Immature natural killer cell (primary cell): ENCODE measurements at places on chromosomes 1 and 21. TPM values are rescaled to one million over a fixed set of nuclear protein-coding genes. Genes with fewer than 3 reads are reported as not detected.

OR2T33 gene
- polyA plus RNA-seq: not detected

CASZ1 gene
- polyA plus RNA-seq: 1.9 TPM

- no peak overlapping the region for H3K27ac ChIP-seq
- H3K4me1 ChIP-seq: peaks cover 15% of the 10 kb centered on the region
- H3K4me3 ChIP-seq: no peak overlapping the region
- H3K36me3 ChIP-seq: no peaks in the 10 kb centered on the region
- no peak for DNase-seq
- H3K27me3 ChIP-seq: peaks cover 3% of the 10 kb centered on the region
These were observed 5.8 kb upstream of the EPS15 start for GRCh38 chr1:51524817-51525216.

GRCh38 chr1:115462566-115463076, 124.6 kb upstream of the NGF start:
- DNase-seq: no peak
- H3K27ac ChIP-seq: no peak overlapping the region
- H3K36me3 ChIP-seq: no peaks in the 10 kb centered on the region
- no peak overlapping the region for H3K4me3 ChIP-seq

CNR2 gene
- polyA plus RNA-seq: 10.7 TPM

C1orf94 gene
- not detected for polyA plus RNA-seq

FCRLB gene
- polyA plus RNA-seq: 14.6 TPM

DNA sequence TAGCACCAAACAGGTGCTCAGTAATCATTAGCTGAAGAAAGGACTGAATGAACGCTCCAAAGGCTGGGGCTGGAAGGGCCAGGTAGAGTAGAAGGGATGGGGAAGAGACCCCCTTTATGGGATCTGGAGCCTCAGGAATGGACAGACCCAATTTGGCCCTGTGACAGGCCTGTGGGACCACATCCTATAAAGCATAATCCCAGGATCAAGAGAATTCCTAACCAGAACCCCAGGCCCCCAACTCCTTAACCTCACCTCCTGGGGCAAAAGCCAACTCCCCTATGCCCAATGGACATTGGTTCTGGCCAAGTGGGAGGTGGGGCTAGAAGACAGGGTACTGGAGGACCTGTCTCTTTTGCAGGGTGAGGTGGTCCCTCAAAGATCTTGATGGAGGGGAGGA, 9.2 kb downstream of the HPCAL4 start:
- H3K27me3 ChIP-seq: peaks cover 5% of the 10 kb centered on the region
- no peak overlapping the region for H3K27ac ChIP-seq
- no peaks in the 10 kb centered on the region for H3K36me3 ChIP-seq
- H3K4me3 ChIP-seq: no peak overlapping the region
- peaks cover 5% of the 10 kb centered on the region for H3K4me1 ChIP-seq

GRCh38 chr1:87404296-87404695, 75.6 kb downstream of the LMO4 start:
- no peak overlapping the region for H3K27ac ChIP-seq
- no peaks in the 10 kb centered on the region for H3K27me3 ChIP-seq
- no peak overlapping the region for H3K4me3 ChIP-seq
- peaks cover 2% of the 10 kb centered on the region for H3K36me3 ChIP-seq
- DNase-seq: no peak

MAB21L3 gene
- not detected for polyA plus RNA-seq

DNA sequence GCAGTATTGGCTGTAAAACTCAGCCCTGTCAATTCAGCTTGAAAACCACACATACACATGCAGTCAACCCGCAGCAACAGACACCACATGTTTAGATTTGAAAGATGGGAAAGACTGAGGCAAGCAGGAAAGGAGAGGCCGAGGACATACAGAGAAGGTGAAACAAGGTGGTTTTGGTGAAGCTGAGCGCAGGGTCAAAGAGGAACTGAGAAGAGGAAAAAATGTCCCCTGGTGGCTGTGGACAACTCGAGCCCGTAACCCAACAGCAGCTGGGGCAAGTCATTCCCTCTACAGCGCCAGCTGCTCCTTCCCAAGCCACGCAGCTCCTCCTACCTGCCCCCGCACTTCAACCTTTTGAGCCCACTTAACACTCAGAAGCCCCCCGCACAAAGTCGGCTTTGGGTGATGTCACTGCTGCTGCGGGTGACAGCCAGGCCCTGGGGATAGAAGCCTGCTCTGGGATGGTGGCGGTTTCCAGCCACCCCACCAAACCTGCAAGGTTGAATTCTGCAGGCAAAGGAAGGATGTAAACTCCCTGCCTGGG, 63.0 kb downstream of the KCNN3 start:
- peaks cover 10% of the 10 kb centered on the region for H3K27me3 ChIP-seq
- no peaks in the 10 kb centered on the region for H3K36me3 ChIP-seq
- H3K4me3 ChIP-seq: no peak overlapping the region

GBP6 gene
- 0.17 TPM for polyA plus RNA-seq

DNA sequence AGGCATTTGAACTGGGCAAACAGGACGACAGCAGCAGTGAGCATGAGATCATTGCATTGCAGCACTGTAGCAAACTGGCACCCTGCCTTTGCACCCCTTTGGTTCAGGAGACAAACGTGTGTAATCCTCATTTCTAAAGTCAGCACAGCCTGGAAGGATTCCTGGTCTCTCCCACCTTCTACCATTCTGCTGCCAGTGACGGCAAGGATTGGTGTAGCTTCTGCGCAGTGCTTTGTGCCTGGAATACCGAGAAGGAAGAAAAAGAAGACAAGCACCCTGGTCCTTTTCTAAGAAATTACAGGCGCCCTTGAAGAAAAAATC, 805.3 kb downstream of the USP25 start:
- H3K4me3 ChIP-seq: no peak overlapping the region
- H3K4me1 ChIP-seq: no peaks in the 10 kb centered on the region
- no peaks in the 10 kb centered on the region for H3K27me3 ChIP-seq
- DNase-seq: no peak
- no peak overlapping the region for H3K27ac ChIP-seq

FCRL1 gene
- polyA plus RNA-seq: 0.41 TPM

ADAMTSL4 gene
- polyA plus RNA-seq: not detected

CA6 gene
- polyA plus RNA-seq: not detected

DNA sequence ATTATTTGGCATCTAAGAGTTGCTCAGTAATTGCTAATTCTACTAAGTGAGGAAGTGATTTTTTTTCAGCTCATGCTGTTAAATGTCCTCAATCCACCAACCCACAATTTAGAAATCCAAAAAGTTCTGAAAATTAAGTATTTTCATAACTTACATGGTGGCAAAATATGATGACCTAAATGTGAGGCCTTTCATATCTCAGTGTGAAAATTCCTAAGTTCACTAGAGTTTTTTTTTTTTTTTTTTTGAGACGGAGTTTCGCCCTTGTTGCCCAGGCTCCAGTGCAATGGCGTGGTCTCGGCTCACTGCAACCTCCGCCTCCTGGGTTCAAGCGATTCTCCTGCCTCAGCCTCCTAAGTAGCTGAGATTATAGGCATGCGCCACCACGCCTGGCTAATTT, 5.6 kb downstream of the NUCKS1 start:
- peaks cover 60% of the 10 kb centered on the region for H3K4me1 ChIP-seq
- no peaks in the 10 kb centered on the region for H3K36me3 ChIP-seq
- DNase-seq: no peak
- peaks cover 7% of the 10 kb centered on the region for H3K27me3 ChIP-seq
- H3K4me3 ChIP-seq: no peak overlapping the region

GRCh38 chr1:109814223-109814622, 50.5 kb upstream of the EPS8L3 start:
- peaks cover 3% of the 10 kb centered on the region for H3K36me3 ChIP-seq

WNT3A gene
- polyA plus RNA-seq: not detected

DNA sequence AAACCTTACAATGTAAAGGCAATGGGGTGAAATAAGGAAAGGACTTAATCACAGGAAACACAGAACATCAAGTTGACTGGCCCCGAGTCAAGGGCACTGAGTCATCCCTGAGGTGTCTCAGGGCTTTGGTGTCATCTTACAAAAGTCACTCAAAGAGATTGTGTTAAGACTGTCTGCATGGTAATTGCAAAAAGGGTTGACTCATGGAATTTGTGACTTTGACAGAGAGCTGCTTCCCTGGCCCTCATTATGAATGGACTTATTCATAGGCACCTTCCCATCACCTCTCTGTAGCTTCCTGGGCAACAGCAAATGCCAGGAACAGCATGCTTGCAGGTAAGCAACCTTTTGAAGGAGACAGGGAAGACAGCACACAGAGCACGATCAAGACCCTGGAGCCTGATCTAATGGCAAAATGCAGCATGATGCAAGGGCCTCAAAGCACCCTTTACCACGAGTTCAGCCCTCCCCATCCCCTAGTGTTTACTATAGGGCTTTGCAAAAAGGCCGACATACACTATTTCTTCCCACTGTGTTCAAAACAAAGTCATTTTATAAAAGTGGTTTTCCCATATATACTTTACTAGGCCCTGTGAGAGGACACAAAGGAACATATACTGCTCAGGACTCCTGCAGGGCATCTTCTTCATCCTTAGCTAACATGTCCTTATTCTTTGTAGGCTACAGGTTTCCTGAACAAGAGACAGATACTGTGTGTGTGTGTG, 17.1 kb downstream of the ZP4 start:
- DNase-seq: no peak
- no peaks in the 10 kb centered on the region for H3K4me1 ChIP-seq
- H3K27me3 ChIP-seq: peaks cover 1% of the 10 kb centered on the region

DNA sequence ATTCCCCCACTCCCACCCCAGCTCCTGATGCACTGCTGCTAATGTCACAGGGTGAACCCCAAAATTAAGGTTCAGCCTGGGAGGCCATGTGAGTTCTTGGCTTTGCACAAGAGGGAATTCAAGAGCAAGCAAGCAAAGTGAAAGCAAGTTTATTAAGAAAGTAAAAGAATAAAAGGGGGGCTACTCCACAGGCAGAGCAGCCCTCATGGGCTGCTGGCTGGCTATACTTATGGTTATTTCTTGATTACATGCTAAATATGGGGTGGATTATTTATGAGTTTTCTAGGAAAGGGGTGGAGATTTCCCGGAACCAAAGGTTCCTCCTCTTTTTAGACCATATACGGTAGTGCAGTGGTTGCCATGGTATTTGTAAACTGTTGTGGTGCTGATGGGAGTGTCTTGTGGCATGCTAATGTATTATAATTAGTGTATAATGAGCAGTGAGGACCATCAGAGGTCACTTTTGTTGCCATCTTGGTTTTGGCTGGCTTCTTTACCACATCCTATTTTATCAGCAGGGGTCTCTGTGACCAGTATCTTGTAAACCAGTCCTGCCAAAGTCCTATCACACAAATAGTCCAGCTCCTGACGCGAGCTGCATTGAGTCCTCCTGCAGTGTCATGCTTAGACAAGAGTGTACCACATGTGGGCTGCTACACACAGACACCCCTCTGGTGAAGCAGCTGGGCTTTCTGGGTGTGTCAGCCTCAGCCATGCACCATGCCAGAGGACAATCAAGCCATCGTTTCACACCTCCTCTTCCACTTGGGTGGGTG, 46.4 kb upstream of the CSF1 start:
- no peak overlapping the region for H3K27ac ChIP-seq
- H3K36me3 ChIP-seq: no peaks in the 10 kb centered on the region
- peaks cover 3% of the 10 kb centered on the region for H3K27me3 ChIP-seq

- H3K27me3 ChIP-seq: peaks cover 9% of the 10 kb centered on the region
- H3K4me1 ChIP-seq: no peaks in the 10 kb centered on the region
- H3K4me3 ChIP-seq: no peak overlapping the region
- peak; percentile 37 for DNase-seq
- H3K36me3 ChIP-seq: no peaks in the 10 kb centered on the region
These were observed 61.4 kb upstream of the LRRN2 start for GRCh38 chr1:204746838-204747442.

GRCh38 chr1:203264052-203264501, 34.6 kb upstream of the CHIT1 start:
- no peak for DNase-seq
- H3K27ac ChIP-seq: no peak overlapping the region
- H3K27me3 ChIP-seq: no peaks in the 10 kb centered on the region
- H3K4me1 ChIP-seq: peaks cover 13% of the 10 kb centered on the region
- no peaks in the 10 kb centered on the region for H3K36me3 ChIP-seq

DNA sequence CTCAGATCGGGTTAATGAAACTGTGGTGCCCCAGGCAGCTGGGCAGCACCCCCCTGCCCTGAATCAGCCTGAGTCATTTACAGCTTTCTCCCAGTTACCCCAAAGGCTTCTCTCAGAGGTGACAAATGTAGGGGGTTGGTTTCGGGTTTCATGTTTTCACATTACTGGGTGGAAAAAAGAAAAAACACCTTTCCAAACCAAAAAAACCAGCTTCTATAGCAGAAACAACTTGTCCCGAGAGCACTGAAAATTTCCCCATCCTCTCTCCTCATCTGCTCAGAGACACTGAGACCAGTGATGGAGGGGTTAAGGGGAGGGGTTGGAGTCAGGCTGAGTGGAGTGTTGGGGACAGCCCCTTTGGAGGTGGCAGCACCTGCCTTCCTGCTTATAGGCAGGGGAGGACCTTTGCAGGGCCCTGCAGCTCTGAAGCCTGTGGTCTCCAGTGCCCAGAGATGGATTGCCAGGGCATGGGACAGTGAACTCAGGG, 15.6 kb downstream of the UTP11 start:
- no peaks in the 10 kb centered on the region for H3K27me3 ChIP-seq
- H3K27ac ChIP-seq: peak overlapping the region; percentile 21
- peaks cover 25% of the 10 kb centered on the region for H3K4me1 ChIP-seq
- DNase-seq: peak; percentile 12
- peaks cover 9% of the 10 kb centered on the region for H3K36me3 ChIP-seq

- no peaks in the 10 kb centered on the region for H3K4me1 ChIP-seq
- H3K27me3 ChIP-seq: no peaks in the 10 kb centered on the region
- no peak overlapping the region for H3K4me3 ChIP-seq
- no peaks in the 10 kb centered on the region for H3K36me3 ChIP-seq
These were observed 22.1 kb upstream of the CASZ1 start for GRCh38 chr1:10818262-10819197.

DNA sequence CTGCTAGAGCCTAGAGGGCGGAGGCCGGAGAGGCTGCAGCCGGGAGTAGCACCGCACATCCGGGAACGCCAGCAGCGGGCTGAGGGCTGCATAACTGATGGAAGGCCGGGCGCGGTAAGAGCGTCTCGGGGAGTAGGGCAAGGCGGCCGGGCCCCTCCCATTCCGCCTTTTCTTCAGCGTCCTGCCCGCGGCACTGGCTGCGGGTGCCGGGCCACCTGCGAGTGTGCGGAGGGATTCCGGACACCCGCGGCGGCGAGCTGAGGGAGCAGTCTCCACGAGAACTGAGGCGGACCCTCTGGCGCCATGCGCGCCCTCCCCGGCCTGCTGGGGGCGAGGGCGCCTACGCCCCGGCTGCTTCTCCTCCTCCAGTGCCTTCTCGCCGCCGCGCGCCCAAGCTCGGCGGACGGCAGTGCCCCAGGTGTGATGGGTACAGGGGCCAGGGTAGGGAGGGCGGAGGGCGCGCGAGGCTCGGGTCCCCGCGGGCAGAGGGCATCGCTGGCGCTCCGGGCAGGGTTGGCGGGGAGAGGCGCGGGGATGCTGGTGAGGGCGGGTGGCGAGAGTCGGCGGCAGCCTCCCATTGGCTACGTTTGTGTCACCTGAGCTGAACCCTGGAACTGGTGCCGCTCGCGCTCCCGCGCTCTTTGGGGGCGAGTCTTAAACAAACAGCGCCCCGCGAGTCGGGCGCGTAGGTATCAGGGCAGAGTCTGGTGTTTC, 334.4 kb downstream of the SRGAP2C start:
- H3K27me3 ChIP-seq: peaks cover 11% of the 10 kb centered on the region
- peak; percentile 67 for DNase-seq
- peak overlapping the region; percentile 74 for H3K27ac ChIP-seq
- no peaks in the 10 kb centered on the region for H3K36me3 ChIP-seq
- peak overlapping the region; percentile 83 for H3K4me3 ChIP-seq

DNAJC28 gene
- polyA plus RNA-seq: not detected
